ENCODE measurements at places on chromosomes 1 and 21. TPM values are rescaled to one million over a fixed set of nuclear protein-coding genes. Genes with fewer than 3 reads are reported as not detected.

GRCh38 chr21:16040601-16041000 is 310.8 kb downstream of the USP25 start:
- ATAC-seq = no peak

- peak; percentile 97 for ATAC-seq
These were observed 28.4 kb downstream of the JUN start for GRCh38 chr1:58755468-58755872.

DNA sequence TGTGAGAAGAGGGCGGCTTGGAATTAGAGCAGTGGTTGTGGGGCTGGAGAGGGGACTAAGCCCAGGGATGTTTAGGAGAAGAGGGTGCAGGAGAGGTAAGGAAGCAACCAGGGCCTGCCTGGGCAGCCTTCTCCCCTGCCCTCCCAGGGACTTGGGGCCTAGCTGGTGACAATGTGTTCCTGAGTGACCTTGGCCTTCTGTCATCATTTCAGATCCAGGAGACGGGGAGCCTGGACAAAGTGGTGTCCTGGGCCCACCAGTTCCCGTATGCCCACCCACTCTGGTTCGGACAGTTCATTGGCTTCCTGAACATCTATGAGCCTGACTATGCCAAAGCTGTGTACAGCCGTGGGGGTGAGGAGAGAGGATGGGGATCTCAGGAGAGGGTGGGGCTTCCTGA is 11.8 kb downstream of the CYP4B1 start:
- ATAC-seq = no peak

GRCh38 chr1:237953238-237953637 is 62.5 kb upstream of the ZP4 start:
- ATAC-seq = no peak

- peak; percentile 12 for ATAC-seq
These were observed 6.0 kb downstream of the IFNAR1 start for GRCh38 chr21:33330726-33331125.

- ATAC-seq = no peak
These were observed 25.2 kb downstream of the RC3H1 start for GRCh38 chr1:173996995-173997394.

GRCh38 chr1:63068626-63069025 is 253.7 kb upstream of the FOXD3 start:
- no peak for ATAC-seq

Gene CTNNBIP1
- 9.7 TPM for total RNA-seq

Gene MPZ
- 12.1 TPM for total RNA-seq
